Posterior vena cava (tissue), 2 donors: ENCODE measurements at places on chromosomes 13 and 19.
A peak's percentile ranks its signal among the peaks of the same experiment; 100 is the strongest.

GRCh38 chr13:77040835-77041234, 13.9 kb upstream of the FBXL3 start:
- DNase-seq: no peak

GRCh38 chr13:114078461-114079451, 53.7 kb downstream of the RASA3 start:
- DNase-seq: peak; percentile 86

DNA sequence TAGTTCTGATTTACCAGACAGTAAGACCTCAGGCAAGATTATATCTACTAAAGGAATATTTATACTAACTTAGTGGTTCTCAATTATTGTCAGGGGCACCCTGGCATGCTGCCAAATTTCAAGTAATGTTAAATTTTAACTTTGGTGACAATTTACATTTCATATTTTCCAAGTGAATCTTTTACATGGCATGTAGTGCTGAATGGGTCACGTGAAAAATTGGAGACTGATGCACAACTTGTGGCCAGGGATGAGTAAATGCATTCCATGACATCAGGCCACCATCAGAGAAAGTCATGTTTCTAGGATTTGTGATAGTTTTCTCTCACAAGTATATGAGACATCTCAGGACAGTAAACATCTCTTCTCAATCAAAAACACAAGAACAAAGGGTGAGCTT, 202.6 kb upstream of the SOX21 start:
- DNase-seq: no peak

- DNase-seq: peak; percentile 94
Measured at GRCh38 chr19:1122972-1123363, 19.2 kb downstream of the GPX4 start.

DNA sequence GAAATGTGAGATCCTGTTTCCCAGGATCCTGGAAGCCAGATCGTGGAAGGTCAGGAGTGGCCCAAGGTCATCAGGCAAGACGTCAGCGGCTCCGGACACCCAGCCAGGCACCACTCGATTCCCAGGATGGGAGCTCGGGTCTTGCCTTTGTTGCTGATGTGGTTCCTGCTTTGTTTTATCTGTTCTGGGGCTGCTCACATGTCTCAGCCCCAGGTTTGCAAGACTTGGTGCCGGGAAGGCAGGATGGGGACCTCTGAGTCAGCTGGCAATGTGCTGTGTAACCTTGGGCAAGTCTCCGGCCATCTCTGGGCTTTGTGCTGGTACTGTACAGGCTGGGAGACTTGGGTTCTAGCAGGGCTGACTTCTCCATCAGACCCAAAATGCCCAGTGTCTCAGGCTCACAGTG, 1.4 kb upstream of the FCHO1 start:
- no peak for DNase-seq

GRCh38 chr13:111265701-111266035, 54.8 kb upstream of the TEX29 start:
- no peak for DNase-seq

DNA sequence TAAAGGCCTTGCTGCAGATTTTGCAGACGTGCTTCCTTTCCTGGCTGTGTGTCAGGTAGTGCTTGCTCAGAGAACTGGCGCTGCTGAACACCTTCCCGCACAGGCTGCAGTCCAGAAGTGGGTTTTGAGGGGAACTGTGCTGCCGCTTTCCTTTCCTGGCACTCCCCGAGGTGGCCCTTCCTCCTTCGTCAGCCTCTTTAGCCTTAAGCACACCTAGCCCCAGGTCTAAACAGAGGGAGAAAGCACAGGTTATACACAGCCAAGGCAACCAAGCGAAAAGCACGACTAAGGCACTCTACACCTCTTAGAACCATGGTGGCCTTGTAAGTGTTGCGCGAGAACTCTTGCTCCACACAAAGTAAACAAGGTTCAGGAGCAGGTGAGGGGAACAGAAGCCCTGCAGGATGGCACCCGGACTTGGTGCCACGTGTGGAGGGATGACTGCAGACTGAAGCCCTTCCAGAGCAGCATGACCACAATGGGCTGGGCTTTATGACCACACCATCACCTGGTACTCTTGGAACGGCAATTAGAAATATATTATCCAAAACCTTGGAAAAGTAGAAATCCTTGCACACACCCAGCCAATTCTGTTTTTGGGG, 23.6 kb downstream of the ZNF541 start:
- no peak for DNase-seq

DNA sequence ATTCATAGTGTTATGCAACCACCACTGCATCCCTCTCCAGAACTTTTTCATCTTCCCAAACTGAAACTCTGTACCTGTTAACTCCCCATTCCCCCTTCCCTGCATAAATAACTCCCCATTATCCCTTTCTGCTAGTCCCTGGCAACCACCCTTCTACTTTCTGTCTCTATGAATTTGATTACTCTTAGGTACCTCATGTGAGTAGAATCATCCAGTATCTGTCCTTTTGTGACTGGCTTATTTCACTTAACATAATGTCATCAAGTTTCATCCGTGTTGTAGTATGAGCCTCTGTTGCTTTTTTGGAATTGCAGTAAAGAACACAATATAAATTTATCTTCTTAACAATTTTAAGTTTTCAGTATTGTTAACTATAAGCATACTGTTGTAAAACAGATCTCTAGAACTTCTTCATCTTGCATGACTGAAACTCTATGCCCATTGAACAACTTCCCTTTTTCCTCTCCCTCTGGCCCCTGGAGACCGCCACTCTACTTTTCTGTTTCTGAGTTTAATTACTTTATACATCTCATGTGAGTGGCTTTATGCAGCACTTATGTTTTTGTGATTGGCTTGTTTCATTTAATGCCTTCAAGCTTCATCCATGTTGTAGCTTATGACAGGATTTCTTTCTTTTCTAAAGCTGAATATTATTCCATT, 87.3 kb upstream of the ABCC4 start:
- no peak for DNase-seq

DNA sequence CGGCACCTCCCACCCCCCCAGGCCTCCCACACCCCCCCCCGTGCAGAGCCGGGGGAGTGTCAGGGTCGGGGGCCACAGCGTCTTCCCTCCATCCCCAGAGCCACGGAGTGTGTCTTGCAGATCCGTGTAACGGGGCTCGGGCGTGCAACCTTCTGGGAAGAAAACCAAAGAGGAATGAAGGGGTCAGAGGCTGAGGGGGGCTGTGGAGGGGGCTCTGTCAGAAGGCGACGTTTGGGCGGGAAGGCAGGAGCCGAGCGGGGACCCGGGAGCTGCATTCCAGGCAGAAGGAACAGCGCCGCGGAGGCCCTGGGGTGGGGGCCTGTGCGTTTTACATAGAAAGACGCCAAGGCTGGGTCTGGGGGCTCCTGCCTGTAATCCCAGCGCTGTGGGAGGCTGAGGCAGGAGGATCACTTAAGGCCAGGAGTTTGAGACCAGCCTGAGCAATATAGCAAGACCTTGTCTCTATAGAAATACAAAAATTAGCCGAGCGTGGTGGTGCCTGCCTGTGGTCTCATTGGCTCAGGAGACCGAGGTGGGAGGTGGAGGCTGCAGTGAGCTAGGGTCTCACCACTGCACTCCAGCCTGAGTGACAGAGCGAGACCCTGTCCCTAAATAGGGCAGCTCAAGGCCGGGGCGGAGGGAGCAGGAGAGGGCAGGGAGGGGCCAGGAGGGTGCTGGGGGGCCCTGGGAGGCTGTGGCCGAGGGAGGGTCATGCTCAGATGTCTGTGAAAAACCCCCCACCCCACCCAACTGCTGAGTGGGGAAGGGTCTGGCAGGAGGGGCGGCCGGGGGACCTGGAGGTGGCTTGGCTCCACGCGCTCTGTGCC, 27.8 kb downstream of the ARID3A start:
- no peak for DNase-seq

GRCh38 chr13:109119896-109120295, 490.5 kb downstream of the MYO16 start:
- no peak for DNase-seq

- DNase-seq: no peak
Measured at GRCh38 chr13:110173247-110173818, 133.6 kb downstream of the COL4A1 start.

- no peak for DNase-seq
Measured at GRCh38 chr19:44113784-44114390, 688 bp downstream of the ZNF225 start.

DNA sequence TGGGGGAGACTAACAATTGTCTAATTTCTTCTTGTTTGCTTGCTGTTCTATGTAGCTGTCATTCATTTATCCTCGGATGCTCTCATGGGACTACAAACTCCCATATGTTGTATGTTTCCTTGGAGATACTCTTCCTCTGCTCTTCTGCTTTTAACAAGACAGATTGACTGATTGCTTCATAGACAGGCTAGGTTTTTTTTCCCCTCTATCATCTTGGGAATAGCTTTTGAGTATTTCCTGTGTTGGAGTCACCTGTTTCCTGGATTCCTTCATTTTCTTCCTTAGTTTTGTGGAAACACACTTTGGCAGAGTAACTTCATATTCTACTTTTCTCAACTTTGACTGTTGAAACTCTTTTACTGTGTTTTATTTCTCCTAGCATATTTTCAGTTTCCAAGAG, 27.6 kb downstream of the EDNRB start:
- no peak for DNase-seq

GRCh38 chr19:29530540-29531457, 5.0 kb downstream of the VSTM2B start:
- peak; percentile 60 for DNase-seq

GRCh38 chr13:90839061-90839460, 508.4 kb upstream of the MIR17HG start:
- DNase-seq: no peak

- no peak for DNase-seq
Measured at GRCh38 chr13:19643652-19644051, 10.2 kb downstream of the MPHOSPH8 start.

- no peak for DNase-seq
Measured at GRCh38 chr13:20988909-20989655, 72.3 kb downstream of the LATS2 start.

- DNase-seq: peak; percentile 89
Measured at GRCh38 chr19:34232566-34233481, 21.5 kb upstream of the GARRE1 start.
